ENCODE measurements at places on chromosomes 3 and 15.
A peak's percentile ranks its signal among the peaks of the same experiment; 100 is the strongest.

DNA sequence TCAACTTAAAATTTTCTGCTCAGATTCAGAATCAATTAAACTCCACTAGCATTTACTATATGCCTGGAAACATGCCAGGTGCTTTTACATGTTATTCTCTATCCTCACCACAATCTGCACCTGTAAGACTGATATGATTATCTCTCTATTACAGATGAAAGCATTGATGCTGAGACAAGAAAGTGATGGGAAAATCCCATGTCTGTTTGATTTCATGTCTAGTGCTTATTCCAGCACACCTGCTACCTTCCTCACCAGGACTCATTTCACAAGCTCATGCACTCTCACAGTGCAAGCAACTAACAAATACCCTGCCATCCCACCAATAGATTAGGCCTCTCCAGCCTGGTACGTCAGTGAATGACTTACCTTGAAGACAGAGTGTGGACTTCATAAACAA is 25.0 kb upstream of the BCL6 start:
- no peak for DNase-seq

DNA sequence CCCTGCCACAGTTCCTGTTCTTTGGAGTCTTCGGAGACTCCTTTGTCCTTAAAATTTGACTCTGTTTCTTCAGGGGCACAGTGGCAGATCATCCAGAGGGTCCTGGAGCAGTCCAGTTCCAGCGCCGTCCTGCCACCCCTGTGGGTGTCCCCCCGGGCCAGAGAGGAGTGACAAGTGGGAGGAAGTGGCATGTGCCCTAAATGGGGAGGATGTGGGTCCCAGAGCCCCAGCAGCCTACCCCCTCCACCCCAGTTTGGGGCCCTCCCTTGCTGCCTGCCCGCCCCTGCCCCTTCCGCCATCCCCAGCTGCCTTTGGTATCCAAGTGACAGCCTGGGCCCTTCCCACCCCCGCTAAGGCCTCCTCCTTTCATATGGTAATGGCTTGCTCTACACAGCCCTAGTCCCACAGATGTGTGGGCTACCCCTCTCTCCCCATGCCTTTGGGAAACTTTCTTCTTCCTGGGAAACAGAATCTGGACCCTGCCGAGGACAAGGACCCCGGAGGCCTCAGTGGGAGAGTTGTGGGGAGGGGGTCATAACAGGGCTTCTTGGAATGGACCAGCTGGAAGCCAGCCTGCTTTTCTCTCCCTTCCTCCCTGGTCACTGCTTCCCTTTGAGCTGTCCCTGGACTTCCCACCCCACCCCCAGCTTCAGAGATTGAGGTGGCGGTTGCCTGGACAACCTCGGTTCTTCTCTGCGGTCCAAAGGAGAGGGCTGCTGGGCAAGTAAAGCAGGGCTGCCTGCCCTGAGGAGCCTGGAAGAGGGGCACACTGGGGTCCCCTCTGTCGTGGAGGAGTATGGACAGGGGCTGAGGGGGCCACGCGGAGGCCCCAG is 43.2 kb downstream of the KLHL25 start:
- no peak for DNase-seq

GRCh38 chr3:134769287-134769868 is 25.7 kb upstream of the EPHB1 start:
- DNase-seq, result no peak

DNA sequence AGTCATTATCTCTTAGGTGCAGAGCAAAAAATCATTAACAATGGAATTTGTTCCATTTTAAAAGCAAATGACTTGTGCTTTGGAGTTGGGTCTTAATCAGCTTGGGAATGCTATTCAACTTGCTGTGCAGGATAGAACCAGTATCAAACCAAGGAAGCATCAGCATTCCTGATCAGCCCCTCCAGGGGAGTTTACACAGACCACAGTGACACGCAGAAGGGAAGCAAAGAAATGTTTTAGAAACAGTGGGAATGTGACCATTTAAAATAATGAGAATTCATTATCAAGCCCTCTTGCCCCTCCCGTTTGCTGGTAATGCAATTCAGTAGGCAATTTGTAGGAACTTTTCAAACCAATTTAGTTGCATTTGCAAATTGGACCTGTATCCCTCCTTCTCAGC is 155.1 kb downstream of the LRTM1 start:
- DNase-seq, result no peak

GRCh38 chr3:191425322-191425734 is 35.6 kb upstream of the PYDC2 start:
- peak; percentile 9 for DNase-seq

GRCh38 chr3:142664311-142664710 is 59.5 kb upstream of the TRPC1 start:
- no peak for DNase-seq

DNA sequence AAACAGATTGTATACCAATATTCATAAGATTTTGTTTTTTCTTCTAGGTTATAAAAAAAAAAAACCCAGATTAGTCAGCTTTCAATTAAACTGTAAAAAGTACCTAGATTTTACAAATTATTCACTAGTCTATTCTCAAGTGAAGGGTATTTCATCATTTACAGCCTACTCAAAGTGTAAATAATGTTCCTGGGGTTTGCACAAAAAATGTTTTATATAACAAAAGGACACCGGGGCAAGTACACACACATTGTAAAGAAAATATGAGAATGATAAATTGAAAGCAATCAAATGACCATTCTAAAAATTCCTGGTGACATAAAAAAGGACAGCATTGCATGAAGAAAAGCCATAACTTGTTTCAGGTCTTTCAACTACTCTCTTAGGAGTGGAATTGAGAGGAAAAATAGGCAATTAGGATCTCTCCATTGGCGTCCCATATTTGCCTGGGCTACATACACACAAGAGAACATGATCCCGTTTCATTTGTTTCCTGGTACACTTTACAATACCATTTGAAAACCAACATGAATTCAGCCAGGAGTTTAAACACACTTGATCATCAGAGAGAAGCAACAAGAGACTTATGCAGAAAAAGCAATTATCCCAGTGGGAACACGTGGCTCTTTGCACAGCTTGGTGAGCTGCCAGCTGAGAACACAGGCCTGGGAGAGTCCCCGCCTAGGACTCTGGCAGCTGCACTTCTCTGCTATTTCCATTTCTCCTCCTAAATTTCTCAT is 1039.2 kb downstream of the ROBO1 start:
- peak; percentile 34 for DNase-seq

DNA sequence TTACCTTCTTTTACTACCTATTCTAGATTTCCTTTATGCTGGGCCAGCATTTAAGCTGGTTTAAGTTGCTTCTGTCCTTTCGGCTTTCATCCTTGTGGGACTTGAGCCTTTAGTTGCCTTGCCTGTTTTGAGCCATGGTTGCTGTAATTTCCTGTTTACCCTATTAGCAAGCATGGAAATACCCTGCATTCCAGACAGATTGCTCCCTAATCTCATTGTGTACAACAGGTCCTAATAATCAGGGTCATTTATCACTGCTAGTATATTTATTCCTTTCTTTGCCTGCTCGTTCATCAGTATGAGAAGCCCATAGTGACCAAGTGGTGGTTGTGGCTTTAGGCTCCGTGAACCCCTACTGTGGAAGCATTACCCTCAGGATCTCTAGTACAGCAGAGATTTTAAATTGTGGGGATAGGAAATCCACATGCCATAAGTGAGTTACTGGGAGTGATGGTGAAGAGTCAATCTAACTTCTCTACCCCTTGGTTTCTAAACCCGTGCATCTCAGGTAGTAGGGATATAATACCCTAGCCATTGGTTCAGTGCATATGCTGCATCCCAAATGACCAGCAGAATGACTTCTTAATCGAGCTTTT is 31.9 kb downstream of the NCK1 start:
- DNase-seq, result no peak

- DNase-seq, result no peak
Observed at GRCh38 chr15:81886591-81886990, 159.2 kb downstream of the MEX3B start.

GRCh38 chr3:66582721-66583423 is 82.0 kb upstream of the LRIG1 start:
- no peak for DNase-seq

- no peak for DNase-seq
Observed at GRCh38 chr3:134311693-134312071, 61.0 kb upstream of the RYK start.

GRCh38 chr3:12138044-12138443 is 20.7 kb downstream of the TIMP4 start:
- no peak for DNase-seq

GRCh38 chr3:153573481-153573880 is 411.5 kb downstream of the RAP2B start:
- DNase-seq, result no peak

DNA sequence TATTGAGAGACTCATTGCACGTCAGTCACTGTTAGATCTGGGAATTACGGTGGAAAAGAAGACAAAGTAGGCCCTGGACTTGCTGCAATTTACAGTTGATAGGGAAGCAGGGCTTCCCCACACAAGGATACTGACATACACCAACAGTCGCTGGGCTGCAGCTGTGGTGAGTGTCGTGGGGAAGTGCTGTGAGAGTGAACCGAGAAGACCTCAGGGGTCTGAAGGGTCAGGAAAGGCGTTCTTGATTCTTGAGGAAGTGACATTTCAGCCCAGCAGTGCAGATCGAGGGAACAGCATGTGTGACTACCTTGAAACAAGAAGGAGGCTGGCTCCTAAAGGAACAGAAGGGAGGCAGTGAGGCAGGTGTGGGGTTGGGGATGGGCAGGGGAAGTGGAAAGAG is 22.5 kb downstream of the MYZAP start:
- no peak for DNase-seq

GRCh38 chr3:161637559-161637958 is 141.0 kb downstream of the OTOL1 start:
- no peak for DNase-seq

GRCh38 chr3:31753050-31753425 is 220.3 kb downstream of the STT3B start:
- no peak for DNase-seq

- DNase-seq, result no peak
Observed at GRCh38 chr3:150844484-150844883, 60.8 kb downstream of the MINDY4B start.

- DNase-seq, result no peak
Observed at GRCh38 chr15:95168951-95169431, 937.6 kb downstream of the MCTP2 start.

GRCh38 chr3:135192929-135193328 is 397.9 kb downstream of the EPHB1 start:
- no peak for DNase-seq

- DNase-seq, result no peak
Observed at GRCh38 chr15:56187665-56188064, 56.0 kb downstream of the RFX7 start.

- DNase-seq, result no peak
Observed at GRCh38 chr15:39149636-39150150, 431.2 kb upstream of the THBS1 start.

DNA sequence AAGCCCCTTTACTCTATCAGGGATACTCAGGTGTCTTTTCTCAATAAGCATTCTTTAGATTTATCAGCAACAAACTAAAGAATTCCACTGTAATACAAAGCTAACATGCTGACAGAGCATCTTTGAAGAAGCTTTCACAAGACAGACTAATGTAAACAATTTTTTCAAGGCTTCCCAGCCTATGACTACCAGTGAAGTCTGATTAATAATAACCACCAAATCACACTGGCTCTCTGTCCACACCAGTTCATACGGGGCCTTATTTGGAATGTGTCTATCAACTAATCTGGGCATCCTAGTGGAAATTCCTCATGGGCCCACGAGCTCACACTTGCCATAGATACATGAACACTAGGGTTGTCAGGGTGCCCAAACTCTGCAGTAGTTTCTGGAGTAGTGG is 84.5 kb downstream of the EFL1 start:
- no peak for DNase-seq

DNA sequence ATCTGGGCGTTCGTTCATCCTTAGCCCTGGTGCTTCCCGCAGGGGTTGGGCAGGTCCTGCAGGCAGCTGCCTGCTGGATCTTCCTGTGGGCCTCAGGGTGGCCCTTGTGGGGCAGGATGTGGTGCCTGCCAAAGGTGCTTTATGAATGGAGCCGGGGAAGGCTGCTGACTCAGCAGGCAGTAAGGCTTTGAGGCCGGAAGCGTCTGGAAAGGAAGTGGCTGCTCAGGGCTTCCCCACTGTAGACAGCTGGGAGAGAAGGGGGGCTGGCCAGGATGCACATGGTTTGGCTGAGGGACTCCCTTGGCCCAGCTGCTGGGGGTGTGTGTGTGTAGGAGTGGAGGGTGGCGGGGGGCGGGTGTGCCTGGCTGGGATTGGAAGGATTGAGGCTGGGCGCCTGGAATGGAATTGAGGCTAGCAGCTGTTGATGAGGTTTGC is 12.9 kb downstream of the CD276 start:
- DNase-seq, result peak; percentile 84

- DNase-seq, result no peak
Observed at GRCh38 chr3:188941103-188941502, 230.7 kb upstream of the TPRG1 start.

DNA sequence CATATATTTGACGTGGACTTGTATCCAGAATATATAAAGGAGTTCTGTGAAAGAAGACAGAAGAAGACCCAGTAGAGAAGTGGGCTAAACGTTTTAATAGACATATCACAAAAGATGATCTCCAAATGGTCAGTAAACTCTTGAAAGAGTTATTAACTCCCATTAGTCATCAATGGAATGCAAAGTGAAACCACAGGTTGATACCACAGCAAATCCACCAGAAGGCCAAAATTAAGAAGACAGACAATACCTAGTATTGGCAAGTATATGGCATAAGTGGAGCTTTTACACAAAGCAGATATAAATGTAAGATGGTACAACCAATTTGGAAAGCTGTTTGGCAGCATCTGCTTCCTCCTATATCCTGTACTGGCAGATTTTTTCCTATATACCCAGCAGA is 6.0 kb downstream of the SPATA16 start:
- no peak for DNase-seq

DNA sequence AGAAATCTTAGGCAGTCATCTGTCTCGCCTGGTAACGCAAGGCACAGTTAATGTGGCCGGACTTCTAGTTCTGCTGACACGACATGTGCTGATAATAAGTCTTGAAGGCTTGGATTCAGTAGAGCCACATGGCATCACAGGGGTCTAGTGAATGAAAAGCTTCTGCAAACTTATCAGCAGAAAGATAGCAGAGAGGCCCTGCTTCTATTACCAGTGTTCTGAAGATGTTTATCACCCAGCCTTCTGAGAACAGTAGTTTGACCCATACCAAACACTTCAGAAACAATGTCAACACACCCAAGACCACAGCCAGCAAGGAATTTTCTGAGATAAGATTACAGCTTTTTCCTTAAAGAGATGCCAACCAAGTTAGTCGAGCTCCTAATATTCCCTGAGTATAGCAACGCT is 102.7 kb upstream of the UMPS start:
- no peak for DNase-seq

DNA sequence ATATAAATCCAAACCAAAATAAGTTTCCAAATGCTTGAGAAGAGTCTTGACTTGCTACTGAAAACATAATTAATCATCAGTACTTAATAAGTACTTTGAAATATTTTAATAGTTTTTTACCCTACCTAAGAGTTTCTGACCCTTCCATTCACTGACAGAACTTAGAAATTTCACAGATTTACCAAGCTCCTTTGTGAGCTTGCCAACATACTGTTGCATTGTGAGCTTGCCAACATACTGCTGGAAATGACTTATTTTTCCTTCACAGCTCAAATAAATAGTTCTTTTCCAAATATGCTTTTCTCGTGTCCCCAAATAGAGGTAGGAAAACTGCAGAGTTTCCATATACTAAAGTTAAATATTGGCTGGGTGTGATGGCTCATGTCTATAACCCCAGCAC is 9.6 kb upstream of the AADAC start:
- DNase-seq, result no peak

- DNase-seq, result no peak
Observed at GRCh38 chr15:49624056-49624455, 3.2 kb downstream of the DTWD1 start.

GRCh38 chr3:155743606-155744005 is 1.3 kb downstream of the PLCH1 start:
- peak; percentile 23 for DNase-seq

Data from SK-N-SH (cell line).